ENCODE measurements at places on chromosomes 6 and 20.
A peak's percentile ranks its signal among the peaks of the same experiment; 100 is the strongest.

GRCh38 chr20:63819224-63819921, 11.7 kb downstream of the ZBTB46 start:
- peak; percentile 39 for ATAC-seq

GRCh38 chr20:24118034-24118433, 129.5 kb upstream of the GGTLC1 start:
- ATAC-seq = no peak

- peak; percentile 75 for ATAC-seq
Measured at GRCh38 chr20:17960927-17961586, 7.5 kb downstream of the SNX5 start.

DNA sequence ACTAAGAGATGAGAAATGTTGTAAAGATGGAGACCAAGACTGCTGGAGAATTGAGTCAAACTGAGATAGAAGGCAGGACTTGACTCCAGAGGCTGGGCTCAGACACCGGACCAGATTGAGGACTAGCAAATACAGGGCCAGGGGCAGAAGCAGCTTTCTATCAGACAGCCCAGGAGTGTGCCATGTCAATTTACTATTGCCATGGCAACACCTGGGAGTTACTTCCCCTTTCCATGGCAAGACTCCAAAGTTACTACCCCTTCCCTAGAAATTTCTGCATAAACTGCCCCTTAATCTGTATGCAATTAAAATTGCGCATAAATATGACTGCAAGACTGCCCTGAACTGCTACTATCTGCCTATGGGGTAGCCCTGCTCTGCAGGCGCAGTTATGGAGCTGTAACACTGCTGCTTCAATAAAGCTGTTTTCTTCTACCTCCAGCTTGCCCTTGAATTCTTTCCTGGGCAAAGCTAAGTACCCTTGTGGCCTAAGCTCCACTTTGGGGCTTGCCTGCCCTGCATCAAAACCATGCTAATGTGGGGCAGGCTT, 90.1 kb upstream of the EDN1 start:
- ATAC-seq = no peak

GRCh38 chr6:152736687-152737273, 13.8 kb upstream of the VIP start:
- ATAC-seq = no peak

DNA sequence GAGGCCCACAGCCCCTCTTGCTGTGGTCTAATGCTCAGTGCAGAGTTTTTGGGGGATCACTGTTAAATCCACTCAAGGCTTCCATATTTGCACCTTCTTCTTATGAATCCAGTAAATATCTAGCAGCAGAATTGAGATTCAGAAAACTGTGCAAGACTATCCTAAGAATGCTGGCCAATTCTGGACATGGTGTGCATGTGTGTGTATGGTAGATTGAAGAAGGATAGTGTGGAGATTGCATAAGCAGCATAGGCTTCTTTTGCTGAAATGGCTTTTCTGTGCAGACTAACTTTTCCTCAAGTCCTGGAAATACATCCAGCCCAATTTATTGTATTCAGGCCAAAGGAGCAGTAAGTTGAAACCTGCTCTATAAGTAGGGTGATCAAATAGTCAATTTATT, 39.7 kb downstream of the FBXO9 start:
- ATAC-seq = no peak

GRCh38 chr6:2132416-2132815, 113.0 kb downstream of the GMDS start:
- no peak for ATAC-seq

DNA sequence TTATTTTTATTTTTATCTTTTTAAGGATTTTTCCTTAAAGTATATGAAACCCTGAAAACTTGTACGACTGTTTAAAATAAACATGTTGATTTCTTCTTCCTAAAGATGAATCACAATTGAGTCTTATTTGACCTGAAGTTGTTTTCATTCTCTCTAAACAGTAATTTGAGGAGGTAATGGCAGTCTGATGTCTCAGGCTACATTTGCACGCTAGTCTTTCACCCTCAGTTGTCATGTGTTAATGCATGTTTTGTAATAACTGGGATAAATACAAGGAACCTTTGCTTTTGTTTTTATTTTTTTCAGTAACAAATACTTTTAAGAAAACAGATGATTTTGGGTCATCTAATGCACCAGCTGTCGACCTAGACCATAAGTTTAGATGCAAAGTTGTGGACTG, 55.2 kb downstream of the SCAND1 start:
- ATAC-seq = no peak

DNA sequence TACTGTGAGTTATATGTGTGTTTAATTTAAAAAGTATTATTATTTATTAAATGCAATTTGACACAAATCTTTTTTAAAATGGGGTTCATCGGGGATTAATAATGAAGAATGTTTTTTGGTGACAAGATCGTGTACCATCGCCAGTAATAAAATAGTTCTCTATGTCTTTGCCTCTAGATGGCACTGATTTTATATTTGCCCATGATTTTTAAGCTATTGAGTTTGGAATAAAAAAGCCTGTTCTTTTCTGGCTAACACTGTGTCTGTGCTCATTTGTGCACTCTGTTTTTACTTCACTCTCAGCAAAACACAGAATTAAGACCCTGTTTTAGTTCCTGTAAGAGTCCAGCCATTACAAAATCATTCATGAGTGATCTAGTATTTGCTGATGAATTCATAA, 127.0 kb downstream of the FARS2 start:
- no peak for ATAC-seq

DNA sequence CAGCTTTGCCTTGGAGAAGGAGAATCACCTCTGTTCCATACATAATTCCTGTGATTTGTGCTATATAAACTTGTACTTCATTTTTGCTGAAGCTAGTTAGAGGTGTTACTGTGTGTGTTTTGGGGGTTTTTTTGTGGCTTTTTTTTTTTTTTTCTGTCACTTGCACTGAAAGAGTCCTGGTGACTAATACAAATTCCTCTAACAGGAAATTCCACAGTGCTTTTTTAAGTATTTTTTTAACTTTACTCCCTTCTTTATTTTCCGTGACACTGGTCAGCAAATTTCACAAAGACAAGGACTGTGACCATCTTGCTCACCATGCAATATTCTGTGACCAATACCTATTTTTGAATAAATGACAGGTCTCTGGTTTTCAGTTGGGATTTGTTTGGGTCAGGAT, 110.5 kb downstream of the ISM1 start:
- ATAC-seq = no peak

- no peak for ATAC-seq
Measured at GRCh38 chr6:73004231-73004630, 221.1 kb downstream of the KHDC1L start.

DNA sequence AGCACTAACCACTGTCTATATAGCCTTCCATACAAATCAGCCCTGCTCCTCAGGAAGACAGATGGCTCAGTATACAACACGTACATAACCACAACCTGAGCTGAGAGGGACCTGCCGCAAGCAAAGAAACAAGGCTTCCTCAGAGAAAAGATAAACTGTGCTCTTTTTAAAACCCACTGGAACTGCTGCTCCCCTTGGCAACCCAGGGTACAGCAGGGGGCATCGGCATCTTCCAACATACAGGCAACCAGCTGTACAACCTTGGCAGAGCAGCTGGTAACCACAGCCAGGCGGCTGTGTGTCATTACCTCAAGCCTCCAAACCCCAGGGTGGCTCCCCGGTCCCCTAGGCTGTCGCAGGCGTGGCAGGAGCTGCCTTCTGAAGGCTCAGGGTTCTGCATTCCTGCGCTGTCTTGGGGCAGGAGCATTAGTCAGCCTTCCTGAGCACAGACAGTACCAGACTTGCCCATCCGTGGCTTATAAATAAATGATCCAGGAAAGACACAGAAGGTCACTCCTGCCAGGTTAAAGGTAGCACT, 249.5 kb downstream of the ADGRG6 start:
- no peak for ATAC-seq

DNA sequence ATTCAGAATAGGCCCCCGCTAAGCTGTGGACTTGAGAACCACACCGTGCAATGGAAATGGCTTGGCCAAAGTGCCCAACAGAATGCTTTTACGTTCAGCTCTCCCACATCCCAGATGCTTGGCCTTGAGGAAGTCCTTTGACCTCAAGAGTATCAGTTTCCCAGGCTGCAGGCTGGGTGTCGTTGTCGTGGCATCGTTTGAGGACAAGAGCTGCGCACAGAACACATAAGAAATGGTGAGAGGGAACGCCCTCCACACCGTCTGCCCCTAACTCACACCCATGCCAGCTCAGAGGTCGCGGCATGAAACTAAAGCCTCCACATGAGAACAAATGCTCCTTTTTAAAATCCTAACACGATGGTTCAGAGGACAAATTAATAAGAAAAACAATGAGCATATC, 37.0 kb downstream of the NFATC2 start:
- no peak for ATAC-seq

DNA sequence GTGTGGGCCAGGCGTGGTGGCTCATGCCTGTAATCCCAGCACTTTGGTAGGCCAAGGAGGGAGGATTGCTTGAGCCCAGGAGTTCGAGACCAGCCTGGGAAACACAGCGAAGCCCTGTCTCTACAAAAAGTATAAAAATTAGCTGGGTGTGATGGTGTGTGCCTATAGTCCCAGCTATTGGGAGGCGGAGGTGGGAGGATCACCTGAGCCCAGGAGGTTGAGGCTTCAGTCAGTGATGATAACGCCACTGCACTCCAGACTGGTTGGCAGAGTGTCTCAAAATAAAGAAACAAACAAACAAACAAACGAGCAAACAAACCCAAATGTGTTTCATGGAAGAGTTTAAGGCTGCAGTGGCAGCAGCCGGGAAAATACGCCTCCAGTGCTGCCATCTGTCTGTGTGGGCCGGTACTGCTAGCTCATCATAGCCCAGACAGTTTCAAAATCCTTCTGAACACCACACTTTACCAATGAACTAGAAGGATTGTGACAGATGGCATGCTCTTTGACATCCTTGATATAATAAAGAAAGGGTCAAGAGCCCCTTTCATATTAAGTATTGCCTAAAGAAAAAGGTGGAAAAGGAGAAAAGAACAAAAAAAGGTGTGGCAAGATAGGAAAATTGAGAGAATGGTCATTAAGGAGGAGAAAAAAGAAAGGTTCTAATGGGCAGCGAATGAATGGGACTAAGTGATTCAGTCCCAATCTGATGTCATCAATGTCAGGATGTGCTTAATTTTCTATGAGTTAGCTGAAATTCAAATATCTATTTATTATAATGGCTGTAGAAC, 298.6 kb downstream of the SYNE1 start:
- peak; percentile 84 for ATAC-seq

DNA sequence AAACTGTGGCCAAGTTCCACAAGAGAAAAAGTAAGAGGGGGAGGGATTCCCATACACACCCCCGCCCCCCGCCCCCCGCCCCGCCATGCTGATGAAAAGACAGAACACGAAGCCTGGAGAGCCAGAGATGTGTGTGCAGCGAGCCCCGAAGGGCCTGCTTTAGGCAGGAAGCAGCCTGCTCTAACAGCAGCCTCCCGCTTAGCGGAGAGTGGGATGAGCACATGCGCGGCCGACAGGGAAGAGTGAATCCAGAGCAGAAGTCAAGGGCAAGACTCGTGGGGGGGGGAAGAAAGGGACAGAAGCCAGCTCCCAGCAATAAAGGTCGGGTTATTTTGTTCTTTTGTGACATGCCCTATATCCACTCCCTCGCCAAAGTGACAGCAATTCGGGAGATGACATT, 67.2 kb upstream of the PTGIS start:
- ATAC-seq = no peak

- no peak for ATAC-seq
Measured at GRCh38 chr20:45816951-45817350, 4.5 kb downstream of the UBE2C start.

- ATAC-seq = no peak
Measured at GRCh38 chr6:131782764-131783163, 25.1 kb upstream of the ENPP1 start.

GRCh38 chr6:128491610-128492206, 28.7 kb downstream of the PTPRK start:
- ATAC-seq = peak; percentile 69

- no peak for ATAC-seq
Measured at GRCh38 chr6:141403827-141404226, 728.9 kb upstream of the GJE1 start.

GRCh38 chr6:170106906-170107525, 183.9 kb downstream of the DLL1 start:
- no peak for ATAC-seq

GRCh38 chr6:157717340-157717748, 105.7 kb upstream of the SNX9 start:
- no peak for ATAC-seq

GRCh38 chr6:11689847-11690246, 88.8 kb downstream of the ADTRP start:
- ATAC-seq = no peak

DNA sequence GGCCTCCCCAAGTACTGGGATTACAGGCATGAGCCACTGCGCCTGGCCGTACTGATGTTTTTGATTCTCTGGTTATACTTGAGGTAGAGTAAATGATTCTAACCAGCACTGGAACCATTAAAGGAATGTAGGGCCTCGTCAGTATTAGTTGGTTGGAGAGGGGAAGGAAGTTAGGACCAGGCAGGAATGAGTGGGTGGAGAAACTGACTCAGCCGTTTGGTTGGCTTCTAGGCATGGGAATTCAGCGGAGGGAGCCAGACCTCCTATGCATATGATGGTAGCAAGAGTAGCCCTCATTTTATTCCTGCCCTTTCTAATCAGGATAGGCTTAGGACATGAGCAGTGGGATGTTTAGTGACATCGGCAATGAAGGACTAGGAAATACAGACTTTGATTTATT, 19.0 kb upstream of the SERINC3 start:
- no peak for ATAC-seq

DNA sequence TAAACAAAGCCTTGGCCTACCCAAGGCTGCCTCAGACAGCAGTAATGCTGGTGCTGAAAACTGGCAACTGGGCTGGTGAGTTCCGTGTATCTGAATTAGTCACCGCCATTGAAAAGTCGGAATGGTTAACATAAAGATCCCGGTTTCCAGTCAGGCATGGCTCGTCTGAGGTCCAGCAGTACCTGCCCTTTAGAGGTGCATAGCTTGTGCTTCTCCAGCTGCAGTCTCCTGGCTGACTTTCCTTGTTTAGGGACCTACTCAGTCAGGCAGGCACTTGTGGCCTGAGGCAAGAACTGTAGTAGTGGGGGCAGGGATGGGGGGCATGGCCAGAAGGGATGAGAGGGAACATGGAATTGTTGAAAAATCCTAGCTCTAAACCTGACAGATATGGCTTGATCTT, 101.6 kb downstream of the FYN start:
- no peak for ATAC-seq

GRCh38 chr6:148720897-148721296, 25.9 kb upstream of the UST start:
- ATAC-seq = no peak

DNA sequence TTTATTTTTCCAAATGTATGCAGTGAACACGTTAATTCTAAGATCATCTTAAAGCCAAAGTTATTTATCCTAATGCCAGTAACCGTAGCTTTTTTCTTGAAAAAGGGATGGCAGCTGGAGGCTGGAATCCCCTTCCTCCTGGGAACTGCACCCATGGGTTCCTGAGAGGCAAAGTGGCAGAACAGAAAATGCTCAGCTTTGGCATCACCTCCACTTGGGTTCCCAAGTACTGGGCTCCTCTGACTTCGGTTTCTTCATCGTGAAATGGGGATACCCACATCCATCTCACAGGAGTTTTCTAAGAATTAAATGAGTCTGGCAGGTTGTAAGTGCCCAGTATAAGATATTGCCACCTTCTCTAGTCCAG, 6.2 kb upstream of the DDX43 start:
- no peak for ATAC-seq

All from gastroesophageal sphincter (tissue), 4 donors.